ENCODE measurements at places on chromosomes 5 and 9.

DNA sequence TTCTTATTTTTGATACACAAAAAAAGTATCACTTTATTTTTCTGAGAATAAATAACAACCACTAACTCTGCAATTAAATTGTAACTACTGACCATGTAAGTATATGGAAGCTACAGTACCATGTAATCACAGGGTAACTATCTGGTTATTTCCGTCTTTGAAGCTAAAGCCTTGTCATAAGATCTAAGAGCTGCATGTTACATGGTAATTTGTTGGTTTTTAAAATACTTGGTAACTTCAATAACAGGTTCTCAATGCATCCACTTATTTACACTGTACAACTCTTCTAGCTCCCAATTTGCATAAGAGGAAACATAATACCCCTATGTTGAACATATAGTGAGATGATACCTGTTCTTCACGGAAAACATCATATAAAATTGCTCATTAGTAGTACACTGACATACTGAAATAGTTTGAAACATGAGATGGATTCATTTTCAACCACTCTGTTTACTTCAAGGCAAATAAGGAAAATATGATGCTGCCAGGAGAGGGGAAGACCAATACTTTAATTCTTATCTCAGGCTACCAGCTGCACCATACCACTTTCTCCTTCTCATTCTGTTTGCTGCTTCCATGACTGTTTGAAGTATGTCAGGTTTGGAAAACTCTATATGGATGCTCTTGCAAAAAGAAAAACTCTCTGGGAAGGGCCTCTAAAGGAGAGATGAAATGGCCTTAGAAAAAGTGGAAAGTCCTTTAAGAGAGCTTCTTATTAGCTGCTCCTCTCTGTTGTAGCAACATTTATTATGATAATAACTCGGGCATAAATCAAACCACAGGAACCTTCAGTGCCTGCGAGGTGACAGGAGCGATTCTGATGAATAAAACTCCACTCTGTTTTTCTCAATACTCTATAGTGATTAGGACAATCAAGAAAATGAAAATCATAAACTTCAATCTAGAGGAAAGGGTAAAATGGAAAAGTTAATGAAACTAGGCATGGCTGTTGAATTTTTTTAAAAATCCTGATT lies 150.2 kb downstream of the KIAA0825 start:
- no peaks in the 10 kb centered on the region for H3K36me3 ChIP-seq
- no peak overlapping the region for H3K4me3 ChIP-seq
- no peaks in the 10 kb centered on the region for H3K27me3 ChIP-seq
- H3K27ac ChIP-seq: no peak overlapping the region

GRCh38 chr9:87643778-87644570 lies 81.9 kb upstream of the CTSL start:
- no peak overlapping the region for H3K4me3 ChIP-seq
- DNase-seq: no peak
- H3K36me3 ChIP-seq: peaks cover 100% of the 10 kb centered on the region
- no peaks in the 10 kb centered on the region for H3K27me3 ChIP-seq
- peaks cover 36% of the 10 kb centered on the region for H3K4me1 ChIP-seq
- peak overlapping the region; percentile 53 for H3K27ac ChIP-seq

DNA sequence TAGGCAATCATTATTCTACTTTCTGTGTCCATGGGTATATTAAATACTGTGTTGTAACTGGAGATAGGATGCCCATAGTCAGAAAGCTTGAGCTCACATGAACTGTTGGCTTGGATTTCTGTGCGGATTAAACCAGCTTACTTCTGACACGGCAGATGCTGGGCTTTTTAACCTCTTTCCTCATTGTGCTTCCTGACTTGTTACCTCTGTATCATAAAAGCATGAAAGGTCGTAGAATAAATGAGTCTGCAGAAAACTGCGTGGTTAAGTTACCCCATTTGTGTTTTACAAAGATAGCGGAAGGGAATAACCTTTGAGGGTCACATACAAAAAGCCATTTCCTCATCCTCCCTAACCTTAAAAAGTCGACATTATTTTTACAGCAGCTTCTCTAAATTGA lies 199.5 kb upstream of the DMRT1 start:
- no peak for DNase-seq
- no peaks in the 10 kb centered on the region for H3K4me1 ChIP-seq
- no peak overlapping the region for H3K4me3 ChIP-seq
- H3K27ac ChIP-seq: no peak overlapping the region
- no peaks in the 10 kb centered on the region for H3K36me3 ChIP-seq

GRCh38 chr9:34536685-34537084 lies 13.9 kb upstream of the ENHO start:
- H3K27me3 ChIP-seq: peaks cover 13% of the 10 kb centered on the region
- H3K27ac ChIP-seq: no peak overlapping the region
- DNase-seq: no peak
- no peaks in the 10 kb centered on the region for H3K36me3 ChIP-seq
- no peaks in the 10 kb centered on the region for H3K4me1 ChIP-seq

GRCh38 chr5:57700484-57700883 lies 217.9 kb upstream of the ACTBL2 start:
- H3K36me3 ChIP-seq: no peaks in the 10 kb centered on the region
- H3K27ac ChIP-seq: no peak overlapping the region
- no peak for DNase-seq
- no peaks in the 10 kb centered on the region for H3K4me1 ChIP-seq
- H3K4me3 ChIP-seq: no peak overlapping the region
